ENCODE measurements at places on chromosomes 7 and 10. TPM values are rescaled to one million over a fixed set of nuclear protein-coding genes. Genes with fewer than 3 reads are reported as not detected.
A peak's percentile ranks its signal among the peaks of the same experiment; 100 is the strongest.

PNLIP gene
- not detected for total RNA-seq

DRGX gene
- total RNA-seq, result not detected

FZD8 gene
- 3.7 TPM for total RNA-seq

VENTX gene
- not detected for total RNA-seq

AFAP1L2 gene
- total RNA-seq, result 1.1 TPM

PDZD7 gene
- total RNA-seq, result 1.3 TPM

ZNF488 gene
- 2.1 TPM for total RNA-seq

GIMAP5 gene
- total RNA-seq, result not detected

GRM8 gene
- total RNA-seq, result 0.24 TPM

GPC2 gene
- total RNA-seq, result 3.2 TPM

SPDYE2 gene
- total RNA-seq, result not detected

SEPTIN14 gene
- total RNA-seq, result not detected

SCIN gene
- 22.6 TPM for total RNA-seq

DNA sequence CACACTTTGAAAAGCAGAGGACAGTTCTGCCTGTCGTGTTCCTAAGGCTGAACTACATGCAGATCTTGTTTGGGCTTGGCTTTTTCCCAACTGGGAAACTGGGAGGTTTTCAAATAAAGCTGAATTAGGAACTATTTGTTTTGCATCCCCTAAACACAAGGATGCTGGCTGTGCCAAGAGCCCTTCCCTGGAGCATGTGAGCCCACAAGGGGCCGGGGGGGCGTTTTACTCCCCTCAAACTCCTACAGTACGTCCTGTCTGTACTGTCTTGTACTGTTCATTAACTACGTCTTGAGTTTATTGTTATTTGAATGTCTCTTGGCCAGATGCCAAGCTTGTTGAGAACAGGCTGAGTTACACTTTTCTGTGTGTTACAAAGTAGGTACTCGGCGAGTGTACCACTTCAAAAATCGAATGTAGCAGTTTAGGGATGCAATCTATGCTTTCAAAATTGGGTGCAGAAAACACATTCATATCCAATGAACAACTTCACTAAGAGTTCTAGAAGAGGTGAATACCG is 94.9 kb downstream of the GFRA1 start:
- no peak for DNase-seq

DNA sequence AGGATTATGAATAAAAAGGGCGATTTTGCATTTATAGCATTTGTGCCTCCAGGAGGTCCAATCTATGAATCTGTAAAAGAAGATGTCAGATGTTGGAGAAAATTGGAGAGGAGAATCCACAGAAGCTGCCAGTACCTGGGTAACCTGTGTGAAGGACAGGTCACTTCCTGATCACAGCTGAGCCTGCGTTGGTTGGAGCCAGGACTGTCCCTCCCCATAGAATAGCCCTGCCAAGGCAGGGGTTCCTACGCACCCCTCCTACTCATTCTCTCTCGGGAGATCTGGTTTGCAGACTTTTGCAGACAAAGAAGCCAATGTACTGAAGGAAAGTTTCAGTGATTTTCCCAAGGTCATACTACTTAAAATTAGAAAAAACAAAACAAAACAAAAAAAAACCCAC is 10.3 kb upstream of the C10orf120 start:
- DNase-seq, result no peak

DNA sequence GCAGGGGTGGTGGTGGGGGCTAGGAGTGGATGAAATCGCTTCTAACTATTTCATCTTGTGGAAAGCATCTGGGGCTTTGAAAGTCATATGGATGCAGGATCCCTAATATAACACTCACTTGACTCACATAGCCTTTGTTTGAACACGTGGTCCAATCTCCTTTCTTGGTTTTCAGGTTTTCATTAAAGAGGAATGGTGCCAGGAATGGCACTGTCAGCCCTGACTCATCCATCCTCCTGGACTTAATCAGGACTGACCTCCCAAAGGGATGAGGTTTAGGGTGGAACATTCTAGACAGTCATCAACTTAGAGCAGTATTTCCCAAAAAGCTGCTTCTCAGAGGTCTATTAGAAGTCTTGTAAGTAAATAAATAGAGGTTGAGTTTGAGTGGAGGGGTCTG is 162.0 kb upstream of the PLXNA4 start:
- no peak for DNase-seq

DNA sequence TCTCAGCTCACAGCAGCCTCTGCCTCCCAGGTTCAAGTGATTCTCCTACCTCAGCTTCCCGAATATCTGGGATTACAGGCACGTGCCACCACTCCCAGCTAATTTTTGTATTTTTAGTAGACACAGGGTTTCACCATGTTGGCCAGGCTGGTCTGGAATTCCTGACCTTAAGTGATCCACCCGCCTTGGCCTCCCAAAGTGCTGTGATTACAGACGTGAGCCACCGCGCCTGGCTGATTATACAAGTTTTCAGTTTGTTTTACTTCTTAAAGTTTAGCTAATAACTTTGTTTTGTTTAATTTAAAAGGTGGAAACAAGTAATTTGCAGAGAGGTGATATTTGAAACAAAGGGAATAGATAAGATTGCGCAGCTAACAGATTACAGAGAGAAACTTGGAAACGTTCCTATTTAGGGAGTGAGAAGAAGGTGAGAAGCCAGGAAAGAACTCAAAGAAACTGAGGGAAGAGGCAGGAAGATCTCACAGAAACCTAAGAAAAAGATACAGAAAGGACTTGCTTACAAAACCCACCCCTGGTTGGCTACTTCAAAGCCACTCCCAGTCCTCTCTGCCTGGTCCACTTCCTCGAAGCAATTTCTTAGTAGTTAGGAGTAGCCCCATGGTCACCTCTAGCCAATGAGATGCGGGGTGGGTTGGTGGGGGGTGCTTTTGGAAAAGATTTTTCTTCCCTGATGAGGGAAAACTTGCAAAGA is 15.0 kb upstream of the PDLIM1 start:
- no peak for DNase-seq

- DNase-seq, result no peak
These were observed 36.6 kb downstream of the FAM53B start for GRCh38 chr10:124707551-124707950.

DNA sequence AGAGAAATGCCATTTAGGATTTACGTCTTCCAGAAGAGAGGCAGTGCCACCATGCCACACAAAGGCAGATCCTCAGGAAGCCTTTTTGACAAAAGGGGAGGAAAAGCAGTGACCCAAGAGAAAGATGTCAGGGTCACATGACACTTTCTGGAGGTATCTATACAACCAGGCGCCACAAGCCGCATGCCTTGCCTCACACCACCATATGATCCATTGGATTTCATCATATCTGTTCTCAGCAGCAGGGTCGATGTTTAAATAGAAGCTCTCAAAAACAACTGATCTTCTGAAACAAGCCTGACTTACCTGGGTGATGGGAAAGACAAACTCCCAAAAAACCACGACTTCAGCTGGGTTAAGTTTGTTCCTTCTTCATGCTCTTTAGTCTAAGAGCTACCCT is 52.5 kb upstream of the UNC5B start:
- no peak for DNase-seq

GRCh38 chr10:110488940-110489339 is 8.8 kb upstream of the DUSP5 start:
- DNase-seq, result no peak

- no peak for DNase-seq
These were observed 2.6 kb upstream of the GRIFIN start for GRCh38 chr7:2478800-2479199.

DNA sequence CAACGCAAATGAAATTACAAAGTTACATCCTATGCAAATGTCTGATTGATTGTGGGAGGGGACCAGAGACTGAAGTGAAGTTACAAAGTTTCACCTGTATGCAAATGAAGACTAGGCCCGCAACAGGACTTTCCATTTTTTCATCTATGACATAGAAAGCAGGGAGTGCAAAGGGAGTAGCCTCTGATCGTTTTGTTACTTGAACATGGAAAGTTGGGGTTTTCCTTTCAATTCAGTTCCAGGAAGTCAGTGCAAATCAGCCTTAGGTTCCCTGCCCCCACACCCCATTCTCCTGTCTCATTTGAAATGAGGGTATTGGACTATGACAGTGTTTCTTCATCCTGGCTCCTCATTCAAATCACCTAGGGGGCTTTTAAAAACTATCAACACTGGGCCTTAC is 96.9 kb upstream of the HABP2 start:
- DNase-seq, result no peak

GRCh38 chr10:129645487-129645886 is 178.4 kb downstream of the MGMT start:
- no peak for DNase-seq

DNA sequence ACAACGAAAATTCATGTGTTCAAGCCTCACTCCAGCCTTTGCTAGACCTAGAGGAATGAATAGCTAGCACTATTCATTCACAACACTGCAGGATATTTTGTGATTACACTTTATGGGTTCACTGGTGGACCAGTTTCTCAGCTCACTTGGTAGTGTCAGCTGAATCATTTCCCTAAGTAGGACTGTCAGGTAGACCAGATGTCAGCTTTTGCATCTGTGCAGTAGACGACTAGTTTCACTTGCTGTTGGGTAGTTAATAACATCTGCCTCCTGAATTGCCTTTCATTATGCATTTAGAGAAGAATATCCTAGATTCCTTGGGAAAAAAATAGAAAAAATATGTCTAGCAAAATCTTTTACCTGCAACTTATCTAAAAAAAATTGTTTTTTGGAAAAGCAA is 296.4 kb downstream of the ADARB2 start:
- no peak for DNase-seq

DNA sequence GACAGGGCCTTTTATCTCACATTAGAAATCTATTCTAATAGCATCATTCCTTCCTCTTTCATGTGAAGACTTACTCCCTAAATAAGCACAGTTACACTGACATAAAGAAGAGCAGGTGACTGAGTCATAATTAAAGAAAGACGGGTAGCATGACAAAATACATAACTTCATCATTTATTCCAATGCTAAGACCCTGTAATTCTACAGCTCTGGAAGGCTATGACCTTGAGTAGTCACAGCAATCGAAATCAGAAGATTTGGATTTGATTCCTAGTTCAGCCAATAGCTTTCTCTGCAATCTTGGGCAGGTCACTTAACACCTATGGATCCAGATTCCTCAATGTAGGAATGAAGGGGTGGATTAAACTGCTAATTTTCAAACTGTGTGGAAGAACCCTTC is 42.7 kb downstream of the KDM7A start:
- DNase-seq, result no peak

- DNase-seq, result no peak
These were observed 896.1 kb downstream of the CCSER2 start for GRCh38 chr10:85224366-85224940.

GRCh38 chr7:152108359-152108758 is 82.9 kb downstream of the GALNT11 start:
- DNase-seq, result no peak

DNA sequence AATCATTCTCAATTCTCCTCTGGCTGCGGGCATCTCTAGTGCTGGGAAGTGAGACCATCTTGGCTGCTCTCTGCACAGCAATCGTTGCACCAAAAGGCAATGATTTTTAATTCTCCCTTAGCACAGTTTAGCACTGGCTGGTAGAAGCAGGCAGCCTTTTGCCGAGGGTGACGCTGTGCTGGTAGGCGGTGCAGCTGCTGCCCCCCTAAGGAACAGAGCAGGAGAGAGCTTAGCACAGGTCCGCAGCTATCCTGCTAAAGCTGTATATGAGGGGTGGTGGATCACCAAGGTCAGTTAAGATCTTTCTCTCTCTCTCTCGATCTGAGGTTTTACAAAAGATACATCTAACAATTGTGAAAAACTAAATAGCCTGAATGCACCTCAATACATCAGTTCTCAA is 390.1 kb downstream of the GATA3 start:
- no peak for DNase-seq

DNA sequence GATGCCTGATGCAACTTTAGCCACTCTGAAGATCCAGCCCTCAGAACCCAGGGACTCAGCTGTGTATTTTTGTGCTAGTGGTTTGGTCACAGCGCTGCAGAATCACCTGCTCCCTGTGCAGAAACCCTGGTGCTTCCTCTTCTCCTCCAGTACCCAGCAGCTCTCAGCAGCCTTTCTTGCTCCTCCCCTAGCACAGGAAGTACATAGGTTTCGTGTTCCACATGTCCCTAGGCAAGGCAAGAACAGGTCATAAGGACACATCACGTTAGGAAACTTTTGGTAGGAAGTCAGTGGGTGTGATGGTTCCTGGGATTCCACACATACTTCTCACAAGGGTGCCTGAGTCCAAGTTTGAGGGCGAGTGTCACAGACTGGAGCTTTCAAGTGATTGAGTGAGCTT is 167.9 kb upstream of the PRSS1 start:
- no peak for DNase-seq

- no peak for DNase-seq
These were observed 41.4 kb downstream of the TOMM7 start for GRCh38 chr7:22781230-22781711.

GRCh38 chr7:159097661-159098423 is 46.8 kb downstream of the VIPR2 start:
- no peak for DNase-seq

- DNase-seq, result no peak
These were observed 443.7 kb upstream of the SEMA3A start for GRCh38 chr7:84638339-84638697.

DNA sequence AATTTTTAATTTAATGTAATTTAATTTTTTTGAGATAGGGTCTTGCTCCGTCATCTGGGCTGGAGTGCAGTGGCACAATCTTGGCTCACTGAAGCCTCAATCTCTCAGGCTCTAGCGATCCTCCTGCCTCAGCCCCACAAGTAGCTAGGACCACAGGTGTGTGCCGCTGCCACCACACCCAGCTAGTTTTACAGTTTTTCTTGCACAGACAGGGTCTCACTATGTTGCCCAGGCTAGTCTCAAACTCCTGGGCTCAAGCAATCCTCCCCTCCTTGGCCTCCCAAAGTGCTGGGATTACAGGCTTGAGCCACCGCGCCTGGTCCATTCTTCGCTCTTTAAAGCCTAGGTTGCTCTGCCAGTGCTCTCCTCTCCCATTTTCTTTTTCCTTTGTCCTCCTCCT is 12.9 kb downstream of the CALML3 start:
- no peak for DNase-seq

GRCh38 chr7:44962483-44963251 is 16.1 kb downstream of the MYO1G start:
- DNase-seq, result peak; percentile 65

- no peak for DNase-seq
These were observed 24.7 kb downstream of the PSPH start for GRCh38 chr7:56026538-56026937.

DNA sequence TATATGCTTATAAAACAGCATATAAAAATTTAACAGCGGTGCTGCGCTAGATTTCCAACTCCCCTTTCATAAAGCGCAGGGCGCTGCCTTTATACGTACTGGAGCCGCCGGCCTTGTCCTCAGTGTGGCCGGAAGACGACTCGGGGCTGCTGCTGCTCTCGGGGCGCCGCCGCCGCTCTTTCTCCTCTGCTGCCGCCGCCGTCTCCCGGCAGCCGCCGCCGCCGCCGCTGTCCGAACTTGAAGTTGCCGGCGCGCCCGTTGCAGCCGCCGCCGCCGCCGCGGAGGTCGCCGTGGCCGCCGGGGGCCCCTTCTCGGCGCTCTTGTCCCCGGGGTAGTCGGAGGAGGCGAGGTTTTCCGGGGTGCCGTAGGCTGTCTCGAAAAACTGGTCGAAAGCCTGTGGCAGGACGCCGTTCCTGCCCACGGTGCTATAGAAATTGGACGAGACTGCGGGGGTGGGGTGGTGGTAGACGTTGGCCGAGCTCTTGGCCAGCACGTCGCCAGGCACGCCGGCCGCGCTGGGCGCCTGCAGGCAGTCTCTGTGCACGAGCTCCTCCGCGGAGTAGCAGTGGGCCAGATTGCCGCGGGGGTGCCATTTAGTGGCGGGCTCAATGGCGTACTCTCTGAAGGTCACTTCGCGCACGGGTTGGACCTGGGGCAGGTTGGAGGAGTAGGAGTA is 557 bp downstream of the HOXA11 start:
- DNase-seq, result peak; percentile 66

- no peak for DNase-seq
These were observed 423.6 kb downstream of the PHTF2 start for GRCh38 chr7:78222001-78222751.
